ENCODE measurements at places on chromosomes 3 and 15.

- no peak for DNase-seq
Measured at GRCh38 chr3:98588065-98588464, 5.3 kb downstream of the CPOX start.

DNA sequence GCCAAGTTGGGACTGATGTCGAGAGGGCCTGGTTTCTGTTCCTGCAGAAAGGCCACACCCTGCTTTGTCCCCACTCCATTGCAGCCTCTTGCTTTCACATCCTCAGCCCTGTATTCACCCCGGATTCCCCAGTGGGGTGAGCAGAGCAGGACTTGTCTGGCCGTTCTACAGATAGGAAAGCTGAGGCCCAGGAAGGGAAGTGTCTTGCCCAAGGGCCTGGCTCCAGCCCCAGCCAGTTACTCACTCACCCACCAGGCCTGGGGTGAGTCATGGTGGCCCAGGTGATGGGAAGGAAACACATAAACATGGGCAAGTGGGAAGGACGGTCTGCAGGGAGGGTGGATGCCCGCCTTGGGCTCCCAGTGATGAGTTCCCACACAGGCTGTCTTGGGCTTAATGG, 6.1 kb upstream of the DUSP7 start:
- DNase-seq: no peak

DNA sequence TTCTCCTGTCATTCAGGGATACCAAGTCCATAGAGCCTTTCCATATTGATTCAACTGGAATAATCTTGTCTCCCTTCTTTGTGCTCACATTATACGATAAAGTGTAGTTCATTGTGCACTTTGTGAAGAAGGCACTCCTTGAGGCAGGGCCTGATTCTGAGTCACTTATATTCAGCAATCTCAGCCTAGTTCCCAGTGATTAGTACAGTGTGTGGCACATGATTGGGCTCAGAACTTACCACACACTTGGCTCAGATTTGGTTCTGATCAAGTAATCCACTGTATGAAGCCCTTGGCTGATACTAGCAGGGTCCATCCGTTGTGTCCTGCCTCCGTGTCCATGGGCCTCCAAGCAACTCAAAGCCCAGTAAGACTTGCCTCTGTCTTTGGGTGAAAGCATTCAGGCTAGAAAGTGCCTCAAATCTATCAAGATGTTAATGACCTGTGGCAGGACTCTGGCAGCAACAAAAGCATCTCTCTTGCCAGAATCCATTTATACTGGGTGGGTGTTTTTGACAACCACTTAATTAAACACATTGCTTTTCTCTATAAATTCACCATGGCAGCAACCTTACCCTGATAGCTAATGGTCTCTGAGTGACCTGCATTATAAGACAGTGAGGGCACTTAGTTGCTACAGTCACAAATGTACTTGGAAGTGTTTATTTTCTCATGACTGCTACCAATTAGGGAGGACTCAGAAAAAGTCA, 51.3 kb downstream of the TPRG1 start:
- DNase-seq: no peak

DNA sequence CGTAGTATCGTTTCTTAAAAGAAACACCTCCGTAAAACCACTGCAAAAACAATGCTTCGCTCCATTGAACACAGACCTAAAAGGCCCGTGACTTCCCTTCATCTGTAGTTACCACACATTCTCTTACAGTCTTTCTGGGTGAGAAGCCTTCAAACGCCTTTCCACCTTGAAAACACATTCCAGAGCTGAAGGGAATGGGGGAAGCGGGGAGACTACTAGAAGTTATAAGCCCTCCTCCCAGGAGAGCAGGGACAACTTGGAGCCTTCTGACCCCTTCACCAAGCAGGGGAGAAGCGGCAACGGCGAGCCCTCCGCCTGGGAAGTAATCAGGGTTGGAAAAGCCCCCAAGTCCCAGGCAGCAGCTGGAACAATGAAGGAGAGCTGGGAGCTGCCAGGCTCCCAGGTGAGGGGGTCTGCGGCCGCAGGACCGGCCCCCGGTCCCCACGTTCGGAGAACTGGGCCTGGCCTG, 461 bp downstream of the SECISBP2L start:
- no peak for DNase-seq

DNA sequence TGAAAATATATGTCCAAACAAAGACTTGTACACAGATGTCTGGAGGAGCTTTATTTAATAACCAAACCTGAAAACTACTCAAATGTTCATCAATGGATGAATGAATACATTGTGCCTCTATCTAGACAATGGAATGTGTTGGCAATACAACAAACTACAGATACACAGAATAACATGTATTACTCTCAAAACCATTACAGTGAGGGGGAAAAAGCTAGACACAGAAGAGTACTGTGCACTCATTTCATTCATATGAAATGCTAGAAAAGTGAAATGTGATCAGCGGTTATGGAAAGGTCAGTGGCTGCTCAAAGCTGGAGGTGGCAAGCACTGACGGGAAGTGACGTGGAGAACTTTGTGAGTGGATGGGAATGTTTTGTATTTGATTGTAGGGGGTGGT, 13.2 kb downstream of the STOML1 start:
- no peak for DNase-seq

GRCh38 chr15:61668444-61668843, 391.8 kb downstream of the VPS13C start:
- DNase-seq: no peak

GRCh38 chr15:50361756-50362155, 6.8 kb upstream of the GABPB1 start:
- no peak for DNase-seq

- DNase-seq: no peak
Measured at GRCh38 chr3:61985020-61985419, 388.3 kb downstream of the FEZF2 start.

- DNase-seq: no peak
Measured at GRCh38 chr15:84604826-84605553, 4.2 kb downstream of the ZSCAN2 start.

DNA sequence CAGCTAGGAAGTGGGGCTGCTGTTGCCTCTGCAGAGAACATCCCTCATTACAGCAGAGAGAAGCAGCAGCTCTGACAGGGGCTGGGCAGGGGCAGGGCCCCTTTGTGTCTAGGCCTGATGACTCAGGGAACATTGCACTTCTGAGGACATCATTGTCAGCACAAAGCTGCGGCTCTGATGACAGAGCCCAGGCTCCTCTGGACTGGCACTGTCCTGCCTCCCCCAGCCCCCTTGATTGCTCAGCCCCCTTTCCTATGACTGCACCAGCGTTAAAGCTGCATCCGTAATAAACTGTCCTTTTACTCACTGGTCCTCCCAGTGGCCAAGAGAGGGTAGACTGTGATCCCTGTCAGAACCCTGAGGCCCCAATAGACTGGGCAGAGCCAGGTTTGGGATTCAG, 18.3 kb downstream of the TRH start:
- DNase-seq: peak; percentile 58

DNA sequence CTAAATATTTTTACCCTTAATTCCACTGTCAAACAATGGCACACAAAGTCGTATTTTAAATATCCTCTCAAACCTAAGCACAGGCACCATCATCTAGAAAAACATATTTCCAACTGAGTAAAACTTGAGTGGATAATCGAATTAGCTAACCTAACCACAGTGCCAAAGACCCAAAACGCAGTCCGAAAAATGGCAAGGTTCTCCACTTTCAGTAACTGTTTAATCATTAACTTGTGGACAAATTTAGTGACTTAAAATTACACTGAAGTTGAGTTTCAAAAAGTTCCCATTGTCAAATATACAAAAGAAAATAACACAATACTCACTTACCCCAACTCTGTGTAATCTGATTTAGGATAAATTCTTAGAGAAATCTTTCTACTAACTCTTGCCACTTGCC, 10.0 kb downstream of the CNBP start:
- DNase-seq: no peak

DNA sequence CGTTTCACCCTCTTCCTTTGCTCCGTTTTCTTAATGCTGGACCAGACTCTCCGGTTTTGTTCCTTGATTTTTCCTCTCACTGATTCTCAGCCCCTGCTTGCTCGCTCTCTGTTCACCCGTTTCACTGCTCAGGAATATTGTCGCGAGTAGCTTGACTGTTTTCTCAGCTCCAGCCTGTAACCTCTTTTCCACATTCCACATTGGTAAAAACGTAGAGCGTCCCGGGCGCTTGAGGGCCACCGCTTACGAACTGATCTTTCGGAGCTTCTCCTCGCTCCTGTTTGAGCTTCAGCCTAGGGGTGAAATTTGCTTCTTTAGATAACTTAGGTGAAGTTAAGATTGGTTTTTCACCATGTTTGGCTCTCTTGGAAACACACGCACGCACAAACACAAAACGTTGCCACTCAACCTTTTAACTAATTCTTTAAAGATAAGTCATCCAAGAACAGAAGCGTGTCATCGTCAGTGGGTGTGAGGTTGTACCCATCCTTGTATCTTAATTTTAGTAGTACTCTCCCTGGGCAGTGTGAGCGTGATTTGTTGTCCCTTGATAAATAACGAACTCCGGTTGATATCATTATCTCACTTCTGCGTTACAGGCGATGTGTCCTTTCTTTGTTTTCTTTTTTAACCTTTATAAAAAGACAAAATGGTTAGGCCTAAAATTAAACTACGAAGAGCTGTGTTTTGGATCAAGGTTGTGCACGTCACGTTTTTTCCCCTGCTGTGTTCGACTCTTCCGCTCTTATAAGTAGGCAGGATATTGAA, 1.0 kb downstream of the PAK2 start:
- DNase-seq: no peak

GRCh38 chr15:90813796-90814190, 54.6 kb upstream of the FURIN start:
- DNase-seq: no peak

GRCh38 chr3:40043444-40043755, 234.0 kb downstream of the MYRIP start:
- no peak for DNase-seq

DNA sequence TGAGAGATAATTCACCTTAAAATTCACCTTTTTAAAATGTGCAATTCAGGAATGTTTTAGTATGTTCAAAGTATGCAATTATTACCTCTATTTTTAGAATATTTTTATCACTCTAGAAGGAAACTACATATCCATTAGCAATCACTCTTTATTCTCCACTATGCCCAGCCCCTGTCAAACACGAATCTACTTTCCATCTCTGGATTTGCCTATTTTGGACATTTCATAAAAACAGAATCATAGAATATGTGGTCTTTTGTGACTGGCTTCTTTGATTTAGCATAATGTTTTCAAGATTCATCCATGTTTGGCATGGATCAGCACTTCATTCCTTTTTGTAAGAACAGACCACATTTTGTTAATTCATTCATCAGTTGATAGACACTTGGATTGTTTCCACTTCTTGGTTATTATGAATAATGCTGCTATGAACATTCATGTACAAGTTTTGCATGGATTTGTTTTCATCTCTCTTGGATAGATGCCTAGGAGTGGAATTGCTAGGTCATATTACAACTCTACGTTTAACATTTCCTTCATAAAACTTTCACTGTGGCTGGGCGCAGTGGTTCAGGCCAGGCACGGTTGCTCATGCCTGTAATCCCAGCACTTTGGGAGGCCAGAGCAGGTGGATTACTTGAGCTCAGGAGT, 12.7 kb downstream of the HMCES start:
- no peak for DNase-seq

- no peak for DNase-seq
Measured at GRCh38 chr15:77426871-77427270, 6.2 kb downstream of the HMG20A start.

DNA sequence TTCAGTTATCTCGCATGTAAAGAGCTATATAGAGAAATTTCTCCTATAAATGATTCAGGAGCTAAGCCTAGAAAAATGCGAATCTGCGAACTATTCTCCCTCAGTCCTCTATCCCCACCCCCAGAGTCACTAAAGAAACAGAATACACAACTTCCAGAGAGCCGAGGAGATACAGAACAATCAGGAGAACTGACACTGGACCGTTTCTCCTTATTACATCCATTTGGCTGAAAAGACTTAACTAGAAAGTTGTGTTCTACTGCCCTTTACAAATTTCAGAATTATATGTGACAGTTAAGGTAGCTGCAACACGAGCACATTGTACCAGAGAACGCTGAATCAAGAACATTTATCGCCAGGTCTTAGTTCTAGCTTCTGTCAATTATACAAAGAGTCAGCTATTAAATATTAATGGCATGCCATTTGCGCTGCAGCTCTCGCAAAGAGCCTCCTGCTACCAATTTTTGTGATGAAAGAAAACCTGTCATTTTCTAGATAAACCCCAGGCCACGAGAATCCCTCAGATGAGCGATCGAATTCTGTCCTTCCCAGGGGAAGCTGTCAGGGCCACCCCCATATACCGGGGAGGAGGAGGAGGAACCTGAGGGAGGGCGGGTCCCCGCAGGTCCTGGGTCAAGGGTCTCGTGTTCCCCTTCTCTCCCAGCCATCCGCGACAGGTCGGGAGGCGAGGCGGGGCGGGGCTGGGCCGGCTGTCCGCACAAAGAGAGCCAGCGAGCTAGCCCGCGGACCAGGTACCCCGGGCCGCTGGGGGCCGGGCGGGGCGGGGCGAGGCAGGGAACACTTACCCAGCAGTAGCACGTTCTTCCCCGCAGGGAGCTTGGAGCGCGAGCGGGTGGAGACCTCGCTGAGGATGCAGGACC, 878 bp downstream of the DYNC1LI1 start:
- DNase-seq: peak; percentile 89

- DNase-seq: no peak
Measured at GRCh38 chr3:99253963-99254355, 352.5 kb upstream of the DCBLD2 start.

DNA sequence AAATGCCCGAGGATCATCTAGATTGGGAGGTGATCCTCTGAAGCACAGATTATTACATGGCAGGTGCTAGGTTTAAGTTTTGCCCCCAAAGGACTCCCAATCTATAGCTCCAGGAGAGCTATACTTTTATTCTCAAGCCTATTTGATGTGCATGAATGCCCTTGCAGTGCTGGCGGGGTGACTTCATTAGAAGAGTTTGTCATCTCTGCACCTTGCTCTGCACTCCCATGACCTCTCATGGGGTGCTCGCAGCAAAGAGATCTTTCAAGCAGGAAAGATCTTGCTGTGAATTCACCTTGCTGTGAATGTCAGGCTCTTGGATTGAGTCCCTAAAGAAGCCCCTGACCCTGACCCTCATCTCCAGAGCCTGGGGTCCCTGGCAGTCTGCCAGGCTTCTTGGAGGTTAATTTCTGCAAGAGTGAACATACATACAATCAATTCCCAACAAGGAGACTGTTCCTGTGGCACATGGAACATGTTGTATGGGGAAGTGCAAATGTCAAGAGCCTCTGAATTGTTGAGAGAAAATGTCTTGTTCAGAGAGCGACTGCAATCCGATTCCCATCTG, 45.9 kb downstream of the FAM43A start:
- DNase-seq: no peak

- DNase-seq: no peak
Measured at GRCh38 chr15:84961114-84961452, 20.6 kb upstream of the PDE8A start.

DNA sequence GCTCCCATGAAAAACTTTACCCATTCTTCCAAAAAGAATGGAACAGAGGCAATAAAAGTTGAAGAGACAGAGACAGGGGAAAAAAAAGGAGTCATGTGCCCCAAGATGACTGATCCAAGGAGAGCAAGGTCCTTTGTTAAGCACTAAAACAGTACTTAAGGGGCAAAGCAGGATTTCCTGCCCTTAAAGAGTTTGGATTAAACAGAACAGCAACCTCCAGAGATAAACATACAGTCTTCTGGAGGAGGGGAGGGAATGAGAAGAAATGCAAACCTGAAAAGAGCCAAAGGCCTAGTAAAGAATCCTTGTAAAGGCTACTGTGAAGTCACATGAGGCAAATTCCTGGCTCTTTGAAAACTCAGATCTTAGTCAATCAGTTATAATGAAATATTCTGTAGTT, 38.2 kb downstream of the SHQ1 start:
- no peak for DNase-seq
